Activated CD4-positive, alpha-beta T cell treated with anti-CD3 and anti-CD28 coated beads, Interleukin-2, amount 50 U/mL, for 1 hour (primary cell): ENCODE measurements at places on chromosomes 2 and 18.

DNA sequence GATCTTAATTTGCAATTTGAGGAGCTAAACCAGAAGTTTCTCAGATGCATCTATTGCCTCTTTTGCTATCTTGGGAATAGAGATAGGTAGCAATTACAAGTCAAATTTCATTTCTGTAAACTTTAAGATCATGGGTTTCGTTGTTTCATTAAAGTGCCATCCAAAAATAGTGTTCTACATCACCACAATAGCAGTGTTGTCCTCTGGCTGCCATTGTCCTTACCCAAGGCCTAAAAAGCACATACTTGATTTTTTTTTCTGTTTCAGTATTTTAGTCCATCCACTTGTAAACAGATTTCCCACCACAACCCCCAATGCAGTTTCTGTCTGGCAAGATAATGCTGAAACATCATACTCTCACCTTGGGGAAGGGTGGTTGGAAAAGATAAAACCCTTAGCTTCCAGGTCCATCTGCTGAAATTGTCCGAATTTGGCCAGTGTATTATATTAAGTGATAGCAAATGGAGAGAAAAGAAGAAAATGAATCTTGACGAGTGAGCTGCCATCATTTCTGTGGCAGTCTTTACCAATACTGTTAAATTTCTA, 136.2 kb downstream of the LCLAT1 start:
- no peak for DNase-seq

DNA sequence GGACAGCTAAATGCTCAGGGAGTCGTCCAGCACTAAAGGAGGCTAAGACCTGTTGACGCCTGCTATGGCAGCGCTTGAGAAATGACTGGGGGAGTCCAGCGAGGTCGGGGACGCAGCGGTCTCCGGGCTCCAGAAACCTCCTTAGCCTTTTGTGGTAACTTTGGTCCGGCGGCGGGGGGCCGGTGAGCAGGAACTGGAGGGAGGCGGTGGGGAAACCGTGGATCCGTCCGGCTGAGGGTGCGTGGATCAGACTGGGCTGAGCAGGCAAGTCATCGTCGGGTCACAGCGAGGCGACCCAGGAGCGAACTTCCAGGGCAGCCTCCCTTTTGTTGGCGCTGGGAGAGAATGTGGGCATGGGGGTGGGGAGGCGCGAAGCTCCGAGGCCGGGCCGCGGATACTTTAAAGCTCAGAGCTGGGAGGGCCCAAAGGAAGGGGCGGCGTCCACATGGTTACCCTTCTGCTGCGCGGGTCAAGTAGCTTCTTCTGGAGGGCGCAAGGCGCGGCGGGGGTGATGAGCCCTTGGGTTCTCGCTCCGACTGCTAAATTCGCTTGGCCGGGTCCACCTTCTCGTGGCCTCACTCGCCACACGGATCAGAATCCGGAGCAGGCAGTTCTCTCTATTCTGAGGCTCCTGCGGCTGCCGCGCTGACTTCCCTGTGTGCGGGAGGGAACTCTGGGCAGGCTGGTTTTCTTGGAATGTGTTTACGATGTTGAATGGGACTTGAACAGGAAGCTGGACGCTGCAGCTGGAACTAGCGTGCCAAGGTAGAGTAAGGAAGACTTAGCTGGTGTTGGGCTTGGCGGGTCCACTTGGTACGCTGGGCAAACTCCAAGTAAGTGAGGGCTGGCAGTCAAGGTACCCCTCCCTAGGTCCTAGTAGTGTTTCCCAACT, 920 bp downstream of the GULP1 start:
- DNase-seq, result no peak

DNA sequence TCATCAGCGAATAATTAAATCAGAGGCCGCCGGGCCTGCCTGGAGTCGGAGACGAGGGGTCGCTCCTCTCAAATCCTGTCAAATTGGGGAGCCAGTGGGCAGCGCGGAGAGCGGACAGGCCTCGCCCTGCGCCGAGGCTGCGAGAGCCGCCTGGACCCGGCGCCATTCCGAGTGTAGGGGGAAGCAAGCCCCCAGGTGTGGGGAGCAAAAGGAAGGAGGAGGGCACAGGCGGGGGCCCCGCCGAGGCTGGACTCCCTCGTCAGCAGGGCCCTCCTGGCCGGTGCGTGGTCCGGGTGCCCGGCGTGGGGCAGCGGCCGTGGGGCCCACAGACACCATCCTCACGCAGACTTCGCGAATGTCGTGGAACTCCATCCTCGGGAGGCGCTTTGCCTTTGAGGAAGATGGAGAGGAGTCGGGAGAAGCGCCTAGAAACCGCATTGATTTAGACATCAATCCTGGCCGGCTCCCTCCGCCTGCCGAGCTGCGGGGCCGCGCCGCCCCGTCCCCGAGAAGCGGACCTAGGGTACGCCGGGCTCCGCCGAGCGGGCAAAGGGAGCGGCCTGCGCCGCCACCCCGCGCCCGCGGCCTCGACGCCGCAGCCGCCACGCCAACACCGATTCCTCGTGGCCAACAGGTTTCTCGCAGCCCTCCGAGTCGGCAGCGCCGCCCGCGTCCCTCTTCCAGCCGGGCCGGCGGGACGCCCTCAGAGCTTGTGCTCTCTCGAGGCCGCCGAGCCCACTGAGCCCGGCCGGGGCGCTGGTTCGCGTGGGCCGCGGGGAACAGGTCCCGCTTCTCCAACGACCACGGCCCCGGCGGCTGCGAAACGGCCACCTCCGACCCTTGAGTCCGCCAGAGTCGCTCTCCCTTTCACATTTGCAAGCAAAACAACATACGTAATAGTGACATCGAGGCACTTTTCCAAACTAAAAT, 6.7 kb upstream of the ONECUT2 start:
- no peak for DNase-seq

DNA sequence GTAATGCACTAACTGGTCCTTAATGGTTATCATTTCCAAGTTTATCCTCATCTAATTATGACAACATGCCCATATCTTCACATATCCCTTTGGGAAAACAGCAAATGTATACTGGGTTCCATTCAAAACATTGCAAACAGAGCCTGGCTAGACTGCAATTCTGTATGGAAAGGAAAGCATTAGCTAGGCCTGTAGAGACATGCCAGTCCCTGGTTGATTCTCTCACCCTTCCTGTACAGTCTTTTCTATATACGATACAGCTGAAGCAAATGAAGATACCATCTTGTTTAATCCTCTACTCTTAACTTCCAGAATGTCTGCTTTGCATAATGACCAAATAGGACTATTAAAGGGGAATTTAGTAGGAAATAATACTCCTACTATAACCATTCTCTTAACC, 294.4 kb upstream of the MC4R start:
- DNase-seq, result no peak

DNA sequence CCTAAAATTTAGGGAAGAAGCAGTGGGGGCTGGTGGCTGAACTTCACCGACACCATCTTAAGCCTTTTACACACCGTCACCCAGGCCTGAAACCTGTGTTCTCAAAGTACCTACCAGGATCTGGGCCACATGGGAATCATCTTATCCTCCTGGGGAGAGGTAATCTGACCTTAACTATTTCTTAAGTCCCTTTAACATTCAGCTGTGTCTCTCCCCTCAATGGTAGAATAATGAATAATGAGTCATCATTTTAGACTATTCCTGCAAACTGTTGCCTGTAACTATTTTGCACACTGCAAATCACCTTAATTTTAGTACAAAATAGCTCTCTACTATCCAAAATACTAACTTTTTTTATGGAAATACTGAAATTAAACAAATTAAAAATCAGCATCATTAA, 149.4 kb upstream of the KLF7 start:
- no peak for DNase-seq

DNA sequence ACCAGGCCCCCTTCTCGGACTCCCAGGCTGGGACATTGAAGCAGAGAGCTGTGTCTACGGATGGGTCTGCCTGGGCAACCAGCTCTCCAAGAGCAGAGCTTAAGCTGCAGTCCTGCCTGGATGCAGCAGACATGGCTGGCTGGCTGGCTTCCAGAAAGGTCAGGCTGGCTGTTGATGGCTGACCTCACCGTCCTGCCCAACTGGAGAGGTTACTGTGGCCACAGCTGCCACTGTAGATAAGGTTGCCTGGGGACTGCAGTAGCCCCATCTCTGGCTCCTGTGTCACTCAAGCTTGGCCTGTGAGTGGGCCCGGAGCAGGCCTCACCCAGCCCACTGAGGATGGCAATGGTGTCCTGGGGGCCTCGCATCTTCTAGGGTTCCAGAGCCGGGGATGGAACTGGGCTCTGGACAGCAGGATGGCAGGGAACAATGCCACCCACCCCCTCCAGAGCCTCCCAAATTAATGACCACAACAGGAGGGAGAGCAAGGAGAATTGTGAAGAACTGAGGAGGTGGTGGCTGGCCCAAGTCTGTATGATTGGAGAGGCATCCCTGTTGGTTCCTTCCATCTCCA, 37.0 kb upstream of the FOSL2 start:
- no peak for DNase-seq

GRCh38 chr2:233428438-233428837, 74.1 kb downstream of the DGKD start:
- DNase-seq, result no peak

DNA sequence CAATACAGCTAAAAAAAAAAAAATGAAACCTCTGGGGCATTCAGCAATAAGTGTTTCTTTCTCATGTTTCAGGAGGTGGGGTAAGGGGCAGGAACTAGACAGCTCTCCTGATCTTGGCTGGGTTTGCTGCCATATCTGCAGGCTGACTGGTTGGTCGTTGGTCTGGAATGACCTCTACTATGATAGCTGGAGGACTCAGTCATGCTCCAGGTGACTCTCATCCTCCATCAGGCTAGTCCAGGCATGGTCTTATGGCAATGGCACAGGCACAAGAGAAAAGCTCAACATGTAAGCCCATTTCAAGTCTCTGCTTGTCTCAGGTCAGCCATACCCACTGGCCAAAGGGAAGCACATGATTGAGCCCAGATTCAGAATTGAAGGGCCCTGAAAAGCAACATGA, 9.5 kb upstream of the SLC1A4 start:
- DNase-seq, result no peak

GRCh38 chr2:48292393-48292792, 237.6 kb upstream of the STON1 start:
- DNase-seq, result no peak

DNA sequence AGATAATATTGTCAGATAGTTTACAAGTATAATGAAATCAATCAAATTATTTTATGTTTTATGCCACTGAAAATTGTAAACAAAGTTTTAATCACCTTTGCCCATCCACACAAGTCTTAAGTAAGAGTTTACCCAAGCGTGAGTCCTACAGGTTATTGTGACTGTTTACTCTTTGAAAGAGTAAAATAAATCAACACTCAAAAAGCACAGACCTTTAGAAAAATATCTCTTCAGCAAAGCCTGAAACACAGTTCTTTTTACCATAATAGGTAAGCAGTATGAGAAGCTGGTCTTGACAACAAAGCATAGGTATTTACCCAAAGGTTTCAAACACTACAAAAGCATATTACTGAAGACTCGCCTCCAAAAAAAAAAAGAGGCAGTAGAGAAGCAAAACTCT, 3.7 kb downstream of the ROCK2 start:
- DNase-seq, result no peak

- peak; percentile 77 for DNase-seq
Observed at GRCh38 chr2:234288974-234289455, 207.9 kb downstream of the ARL4C start.

- no peak for DNase-seq
Observed at GRCh38 chr2:66495788-66496640, 61.1 kb downstream of the MEIS1 start.

GRCh38 chr2:38692636-38693318, 26.9 kb downstream of the GALM start:
- DNase-seq, result no peak

GRCh38 chr2:176468457-176469113, 199.3 kb downstream of the MTX2 start:
- DNase-seq, result no peak

DNA sequence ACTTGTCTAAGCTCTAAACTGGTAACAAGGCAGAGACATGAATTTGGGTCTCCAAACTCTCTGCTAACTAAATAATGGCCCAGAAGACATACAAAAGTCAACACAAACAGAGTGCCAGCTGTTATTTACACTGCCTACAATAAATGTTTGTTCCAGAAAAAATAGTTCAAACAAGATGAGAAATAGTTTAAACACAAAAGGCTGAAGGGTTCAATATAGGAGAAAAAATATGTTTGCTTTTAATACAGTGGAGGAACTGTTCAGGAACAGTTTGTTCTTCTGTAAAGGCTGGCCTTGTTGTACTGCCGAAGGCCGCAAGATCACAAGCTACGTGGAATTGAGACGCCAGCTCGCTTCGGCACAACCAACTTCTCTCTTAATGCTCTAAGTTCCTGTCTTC, 74.6 kb downstream of the AFF3 start:
- DNase-seq, result no peak

DNA sequence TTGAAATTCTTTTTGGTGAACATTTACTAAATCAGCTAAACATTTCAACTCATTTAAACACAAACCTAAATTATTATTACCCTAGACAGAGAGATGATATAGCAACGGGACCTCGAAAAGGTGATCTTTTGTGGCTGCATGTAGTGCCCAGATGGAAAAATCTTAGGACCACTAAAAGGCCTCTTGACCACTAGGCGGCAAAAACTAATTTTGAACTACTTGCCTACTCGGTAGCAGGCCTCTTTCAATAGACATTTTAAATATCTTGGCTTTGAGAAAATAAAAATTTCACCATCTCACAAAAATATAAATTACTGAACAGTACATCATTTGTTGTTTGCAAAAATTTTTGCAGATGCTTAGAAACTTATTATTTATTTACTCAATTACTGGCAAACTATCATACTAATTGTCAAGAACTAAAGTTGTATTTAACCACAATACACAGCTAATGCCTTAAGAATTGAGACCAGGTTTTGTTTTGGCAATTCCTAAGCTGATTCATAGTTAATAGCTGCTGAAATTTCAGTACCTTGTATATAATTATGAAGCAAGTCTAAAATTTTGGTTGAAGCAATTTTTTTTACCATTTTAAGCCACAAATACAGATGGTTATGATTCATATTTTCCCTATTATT, 9.4 kb downstream of the COL3A1 start:
- DNase-seq, result no peak

- no peak for DNase-seq
Observed at GRCh38 chr18:62763101-62763521, 47.8 kb downstream of the PHLPP1 start.

GRCh38 chr2:171908235-171908634, 14.0 kb upstream of the HAT1 start:
- no peak for DNase-seq

DNA sequence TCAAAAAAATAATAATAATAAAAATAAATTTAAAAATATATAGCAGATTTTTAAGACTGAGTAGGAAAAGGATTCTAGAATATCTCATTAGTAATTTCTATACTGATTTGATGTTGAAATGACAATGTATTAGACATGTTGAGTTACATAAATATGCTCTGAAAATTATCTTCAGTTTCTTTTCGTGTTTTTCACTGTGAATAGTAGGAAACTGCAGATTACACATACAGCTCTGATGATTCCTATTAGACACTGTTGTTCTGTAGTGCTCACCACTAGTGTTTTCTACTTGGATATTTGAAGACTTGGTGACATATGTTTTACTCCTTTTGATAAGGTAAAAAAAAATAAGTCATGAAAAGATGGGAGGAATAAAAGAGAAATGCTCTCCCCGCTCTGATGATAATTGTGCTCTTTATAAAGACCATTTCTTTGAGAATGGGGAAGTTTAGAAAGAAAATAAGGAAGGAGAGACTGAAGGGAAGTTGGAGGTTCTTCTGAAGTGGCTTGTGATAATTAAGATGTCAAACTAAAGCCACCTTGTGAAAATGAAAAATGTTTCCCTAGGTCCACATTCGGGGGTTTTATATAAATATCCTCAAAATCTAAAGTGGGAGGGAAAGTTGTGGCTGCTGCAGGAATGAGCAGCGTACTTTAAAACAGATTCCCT, 52.9 kb downstream of the SLC9A2 start:
- DNase-seq, result no peak

GRCh38 chr2:144730711-144731110, 210.8 kb upstream of the ZEB2 start:
- DNase-seq, result no peak
